Umbilical cord (tissue), 2 donors: ENCODE measurements at places on chromosomes 16 and 17. TPM values are rescaled to one million over a fixed set of nuclear protein-coding genes. Genes with fewer than 3 reads are reported as not detected.

FOXF1 gene
- 0.96 TPM for total RNA-seq

MAP2K6 gene
- 7.9 TPM for total RNA-seq

TPSB2 gene
- total RNA-seq: 1.9 TPM

KRTAP2-1 gene
- not detected for total RNA-seq

CACNG5 gene
- total RNA-seq: not detected

FOXC2 gene
- total RNA-seq: 1.2 TPM

CHP2 gene
- total RNA-seq: 0.24 TPM

SLFN12 gene
- 31.8 TPM for total RNA-seq

CD2BP2 gene
- 20.9 TPM for total RNA-seq

ZFHX3 gene
- total RNA-seq: 26.7 TPM

IRX3 gene
- 0.96 TPM for total RNA-seq

FOXL1 gene
- 6.5 TPM for total RNA-seq

TNFRSF17 gene
- not detected for total RNA-seq

FBXO39 gene
- total RNA-seq: 5.5 TPM

KLHL10 gene
- total RNA-seq: 1.7 TPM

WIPF2 gene
- total RNA-seq: 7.0 TPM

IL34 gene
- total RNA-seq: 22.6 TPM

BEAN1 gene
- 22.1 TPM for total RNA-seq

TRPV3 gene
- total RNA-seq: 8.9 TPM

KREMEN2 gene
- total RNA-seq: 0.48 TPM

CA7 gene
- not detected for total RNA-seq

PLLP gene
- 0.24 TPM for total RNA-seq

KCNAB3 gene
- 1.7 TPM for total RNA-seq

PERCC1 gene
- total RNA-seq: 3.1 TPM

ARL5C gene
- 2.6 TPM for total RNA-seq

C1QTNF8 gene
- total RNA-seq: not detected
